Dermis blood vessel endothelial cell (primary cell): ENCODE measurements at places on chromosomes 3 and 15. TPM values are rescaled to one million over a fixed set of nuclear protein-coding genes. Genes with fewer than 3 reads are reported as not detected.

AP3B2 gene
- 0.17 TPM in 1 of 2 replicates, not detected in the other for total RNA-seq

IL17RD gene
- total RNA-seq, result 0.51 and 0.65 TPM in 2 replicates

SLMAP gene
- 43.2 and 50.0 TPM in 2 replicates for total RNA-seq

PRSS50 gene
- not detected in 2 replicates for total RNA-seq

DAZL gene
- total RNA-seq, result not detected in 2 replicates

BDH1 gene
- 4.4 and 7.2 TPM in 2 replicates for total RNA-seq

SAMMSON gene
- not detected in 2 replicates for total RNA-seq

MORC1 gene
- not detected in 2 replicates for total RNA-seq

SLC30A4 gene
- 7.1 and 8.8 TPM in 2 replicates for total RNA-seq

SNTN gene
- total RNA-seq, result not detected in 2 replicates

ATP8B4 gene
- total RNA-seq, result 0.98 and 1.7 TPM in 2 replicates

ZNF621 gene
- total RNA-seq, result 11.9 and 13.7 TPM in 2 replicates

PODXL2 gene
- 2.9 and 4.0 TPM in 2 replicates for total RNA-seq

POPDC2 gene
- total RNA-seq, result 0.33 and 1.7 TPM in 2 replicates

CYP1A1 gene
- 37.6 and 89.4 TPM in 2 replicates for total RNA-seq

CDHR4 gene
- not detected in 2 replicates for total RNA-seq

IGDCC3 gene
- total RNA-seq, result not detected in 2 replicates

CX3CR1 gene
- total RNA-seq, result not detected in 2 replicates

GOLGA6L7 gene
- not detected in 2 replicates for total RNA-seq

RTP1 gene
- total RNA-seq, result not detected in 2 replicates

SLC22A13 gene
- total RNA-seq, result 0.17 and 0.19 TPM in 2 replicates

A4GNT gene
- total RNA-seq, result not detected in 2 replicates

HHATL gene
- total RNA-seq, result not detected in 2 replicates

GRAMD2A gene
- 0.14 and 0.17 TPM in 2 replicates for total RNA-seq
